ENCODE measurements at places on chromosomes 7 and 10.

GRCh38 chr10:13839030-13839429 is 252.3 kb downstream of the PRPF18 start:
- no peak for DNase-seq

- no peak for DNase-seq
Measured at GRCh38 chr7:50803359-50804337, 21.0 kb upstream of the GRB10 start.

GRCh38 chr7:106858618-106859532 is 6.2 kb upstream of the PIK3CG start:
- no peak for DNase-seq

GRCh38 chr10:44011603-44011981 is 362.9 kb upstream of the ZNF32 start:
- DNase-seq = no peak

GRCh38 chr10:33391611-33392465 is 57.4 kb upstream of the NRP1 start:
- no peak for DNase-seq

DNA sequence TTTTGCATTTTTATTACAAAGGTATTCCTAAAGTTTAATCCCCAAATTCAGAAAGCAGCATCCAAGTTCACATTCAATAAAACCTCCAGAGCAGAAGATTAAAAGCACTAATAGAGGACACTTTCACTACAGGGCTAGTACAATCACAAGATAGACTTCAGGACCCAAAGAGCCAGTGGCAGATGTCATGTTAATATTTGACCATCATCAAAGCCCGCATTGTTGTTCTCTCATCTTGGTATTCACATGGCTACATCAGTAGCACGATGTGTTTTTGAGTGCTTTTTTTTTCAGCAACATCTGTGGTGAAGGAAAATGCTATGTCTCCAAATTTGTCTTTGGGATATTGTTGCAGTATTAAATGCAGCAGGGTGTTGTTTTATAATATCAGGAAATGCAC is 134.3 kb downstream of the ARL4A start:
- no peak for DNase-seq

GRCh38 chr7:81462672-81463071 is 307.2 kb downstream of the HGF start:
- DNase-seq = no peak

- no peak for DNase-seq
Measured at GRCh38 chr10:133565441-133566294, at the start of gene SYCE1. SYCE1 (minus strand) TSS chr10:133565583; CDS start chr10:133565529, 54 bp downstream.

DNA sequence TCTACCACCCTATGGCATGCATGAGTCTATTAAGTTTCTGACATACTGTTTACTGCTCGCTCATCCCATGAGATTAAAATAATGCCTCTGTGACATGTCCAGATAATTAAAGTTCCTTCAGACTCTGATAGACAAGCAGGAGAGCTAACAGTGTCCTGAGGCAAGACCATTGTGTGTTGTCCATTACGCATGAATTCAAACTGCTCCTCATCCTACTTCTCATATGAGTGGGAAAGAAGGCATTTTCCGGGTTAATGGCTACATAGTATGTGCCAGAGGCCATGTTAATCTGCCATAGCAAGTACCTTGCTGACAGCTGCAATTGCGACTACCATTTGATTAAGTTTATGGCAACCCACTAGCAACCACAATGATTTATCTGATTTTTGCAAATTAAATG is 113.3 kb downstream of the GNAI1 start:
- DNase-seq = no peak

DNA sequence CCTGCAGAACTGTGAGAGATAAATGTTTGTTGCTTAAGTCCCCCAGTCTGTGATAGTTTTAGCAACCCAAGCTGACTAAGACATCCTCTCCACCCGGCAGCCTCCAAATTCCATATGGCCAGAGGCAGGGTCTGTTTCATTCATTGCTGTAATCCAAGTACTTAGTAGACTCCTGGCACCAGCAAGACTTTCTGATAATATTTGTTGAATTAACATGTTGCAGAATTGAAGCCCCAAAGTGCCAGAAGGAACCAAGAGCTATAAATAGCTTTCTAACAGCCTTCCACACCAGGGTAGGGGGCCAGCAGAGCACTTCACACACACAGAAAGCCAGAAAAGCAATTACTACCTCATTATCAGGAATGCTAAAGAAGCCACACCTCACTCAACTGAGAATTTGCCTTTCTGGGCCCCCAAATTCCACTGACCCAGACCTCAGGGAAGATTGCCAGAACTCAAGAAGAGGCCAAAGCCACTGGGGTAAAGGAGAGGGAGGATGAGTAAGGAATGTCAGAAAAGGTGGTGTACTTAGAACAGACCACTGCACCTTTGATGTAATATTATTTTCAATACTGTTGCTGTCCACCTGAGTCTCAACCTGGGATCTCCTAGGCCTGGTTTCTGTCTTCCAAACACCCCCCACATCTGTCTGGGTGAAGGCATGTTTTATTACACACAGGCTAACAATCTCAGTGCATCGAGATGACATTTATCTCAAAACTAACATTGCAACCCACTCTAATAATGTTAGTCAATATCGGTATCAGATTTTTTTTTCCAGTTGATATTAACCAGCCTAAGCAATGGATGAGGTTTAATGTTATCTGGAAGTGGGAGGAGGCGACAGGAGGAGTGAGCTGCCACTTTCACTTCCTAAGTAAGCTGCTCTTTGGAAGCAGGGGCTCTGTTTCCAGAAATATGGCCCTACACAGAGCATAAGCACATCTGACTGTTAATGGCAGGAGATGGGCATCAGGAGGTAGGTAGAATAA is 5.5 kb downstream of the NOD1 start:
- DNase-seq = no peak

GRCh38 chr7:84975586-84976185 is 211.2 kb downstream of the SEMA3D start:
- no peak for DNase-seq

DNA sequence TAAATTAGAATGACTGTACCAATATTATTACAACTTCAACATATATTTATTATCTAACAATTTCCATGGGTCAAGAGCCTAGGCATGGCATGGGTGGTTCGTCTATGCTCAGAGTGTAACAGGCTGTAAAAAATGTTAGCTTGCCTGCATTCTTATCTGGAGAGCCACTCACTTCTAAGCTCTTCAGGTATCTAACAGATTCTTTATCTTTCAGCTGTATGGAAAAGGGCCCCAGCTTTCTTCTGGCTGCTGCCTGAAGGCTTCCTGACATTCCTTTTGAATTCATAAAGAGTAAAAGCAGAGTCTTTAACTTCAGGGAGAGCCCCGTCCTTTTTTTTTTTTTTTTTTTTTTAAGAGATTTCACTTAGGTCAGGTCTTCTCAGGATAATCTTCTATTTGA is 648.8 kb downstream of the NXPH1 start:
- no peak for DNase-seq

DNA sequence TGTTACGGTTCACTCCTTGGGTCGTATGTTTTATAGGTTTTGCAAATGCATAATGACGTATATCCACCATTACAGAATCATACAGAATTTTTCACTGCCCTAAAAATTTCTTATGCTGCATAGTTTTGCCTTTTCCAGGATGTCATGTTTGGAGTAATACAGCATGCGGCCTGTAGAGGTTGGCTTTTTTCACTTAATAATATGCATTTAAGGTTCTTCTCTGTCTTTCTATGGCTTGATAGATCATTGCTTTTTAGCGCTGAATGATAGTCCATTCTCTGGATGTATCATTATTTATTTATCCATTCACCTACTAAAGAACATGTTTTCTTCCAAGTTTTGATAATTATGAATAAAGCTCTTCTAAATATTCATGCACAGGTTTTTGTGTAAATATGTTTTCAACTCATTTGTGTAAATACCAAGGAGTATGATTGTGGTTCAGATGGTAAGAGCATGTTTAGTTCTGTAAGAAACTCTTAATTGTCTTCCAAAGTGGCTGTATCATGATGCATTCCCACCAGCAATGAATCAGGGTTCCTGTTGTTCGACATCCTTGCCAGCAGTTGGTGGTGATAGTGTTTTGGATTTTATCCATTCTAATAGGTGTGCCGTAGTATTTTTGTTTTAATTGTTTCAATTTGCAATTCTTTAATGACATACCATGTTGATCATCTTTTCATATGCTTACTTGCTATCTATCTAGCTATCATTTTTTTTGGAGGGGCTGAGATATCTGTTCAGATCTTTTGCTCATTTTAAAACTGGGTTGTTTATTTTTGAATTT is 531.2 kb upstream of the GHITM start:
- DNase-seq = no peak

GRCh38 chr7:45670717-45671116 is 96.5 kb downstream of the ADCY1 start:
- no peak for DNase-seq

DNA sequence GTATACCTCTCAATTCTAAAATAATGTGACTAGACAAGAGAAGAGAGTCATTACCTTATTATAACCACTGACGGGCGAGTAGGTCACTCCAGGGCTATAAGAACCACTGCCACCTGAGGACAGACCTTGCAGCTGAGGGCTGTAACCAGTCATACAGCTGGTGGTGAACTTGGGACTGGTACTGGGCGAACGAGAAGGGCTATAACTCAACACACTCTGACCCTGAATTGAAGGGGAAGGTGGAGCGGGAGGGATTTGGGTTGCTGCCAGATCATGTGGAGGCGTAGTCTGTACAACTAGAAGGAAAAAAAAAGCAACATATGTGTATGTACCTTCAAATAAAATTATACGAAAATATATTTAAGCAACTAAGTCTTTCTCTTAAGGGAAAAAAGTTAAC is 3.4 kb downstream of the TMEM209 start:
- no peak for DNase-seq

GRCh38 chr7:82810558-82811259 is 352.0 kb downstream of the PCLO start:
- no peak for DNase-seq

DNA sequence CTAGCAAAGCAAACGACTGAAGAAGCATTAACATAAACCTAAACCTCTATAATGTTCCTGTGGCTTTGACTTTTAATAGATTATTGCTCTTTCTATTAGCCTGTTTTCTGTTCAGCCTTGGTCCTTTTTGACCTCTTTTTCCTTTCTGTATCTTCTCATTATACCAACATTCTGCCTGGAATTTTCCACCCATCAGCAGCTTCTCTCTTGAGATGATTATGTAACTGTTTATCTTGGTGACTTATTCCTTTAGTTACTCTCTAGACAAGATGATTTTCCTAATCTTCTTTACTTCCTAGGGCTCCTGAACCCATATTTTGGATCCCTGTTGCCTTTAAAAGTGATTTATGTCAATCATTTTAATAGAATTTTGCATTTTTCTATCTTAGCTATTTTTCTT is 81.1 kb downstream of the MYO3A start:
- no peak for DNase-seq

DNA sequence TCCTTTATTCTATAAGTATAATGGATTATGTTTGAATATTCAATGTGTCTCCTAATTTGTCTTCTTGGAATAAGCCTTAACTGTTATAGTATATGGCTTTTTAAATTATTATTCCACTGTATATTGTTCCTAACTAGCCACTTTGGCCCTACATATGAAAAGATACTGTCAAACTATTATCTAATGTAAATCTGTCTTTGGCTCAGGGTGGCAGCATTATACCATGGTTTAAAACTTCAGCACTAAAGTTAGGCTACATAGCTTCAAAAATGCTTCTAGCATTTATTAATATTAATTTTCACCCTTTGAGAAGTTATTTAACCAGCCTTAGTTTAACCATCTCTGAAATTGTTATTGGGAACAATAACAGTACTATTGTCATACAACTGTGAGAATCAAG is 543.1 kb upstream of the MBL2 start:
- DNase-seq = no peak

GRCh38 chr10:71268247-71268691 is 50.8 kb upstream of the SLC29A3 start:
- no peak for DNase-seq

DNA sequence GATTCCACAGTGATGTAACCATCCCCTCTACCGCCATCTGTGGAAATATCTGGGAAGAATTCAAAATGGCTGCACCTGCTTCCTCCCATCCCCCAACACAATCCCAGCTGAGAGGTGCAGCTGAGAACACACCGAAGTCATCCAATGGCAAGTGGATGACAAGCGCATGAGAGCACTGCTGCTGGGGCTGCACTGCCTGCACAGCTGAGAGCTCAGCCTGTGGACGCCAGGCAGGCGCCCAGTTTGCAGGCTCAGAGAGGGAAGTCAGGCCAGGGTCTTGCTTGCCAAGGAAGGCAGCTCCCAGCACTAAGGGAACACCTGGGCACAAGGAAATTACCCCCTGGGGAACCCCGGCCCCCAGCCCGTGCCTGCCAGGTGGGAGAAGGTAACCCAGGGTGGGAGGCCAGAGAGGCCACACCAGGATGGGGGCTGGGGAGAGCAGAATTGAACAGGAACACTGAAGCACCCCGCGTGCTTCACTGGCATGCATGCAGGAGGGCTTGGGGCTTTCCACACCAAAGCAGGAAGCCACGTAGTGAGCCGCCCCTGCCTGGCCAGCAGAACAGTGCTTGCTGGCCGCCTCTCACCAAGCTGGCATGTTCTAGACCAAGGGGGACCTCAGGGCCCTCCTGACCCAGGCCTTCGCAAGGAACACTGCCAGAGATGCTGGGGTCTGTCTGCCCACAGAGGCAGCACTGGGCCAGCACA is 46.2 kb downstream of the FAM53B start:
- no peak for DNase-seq

DNA sequence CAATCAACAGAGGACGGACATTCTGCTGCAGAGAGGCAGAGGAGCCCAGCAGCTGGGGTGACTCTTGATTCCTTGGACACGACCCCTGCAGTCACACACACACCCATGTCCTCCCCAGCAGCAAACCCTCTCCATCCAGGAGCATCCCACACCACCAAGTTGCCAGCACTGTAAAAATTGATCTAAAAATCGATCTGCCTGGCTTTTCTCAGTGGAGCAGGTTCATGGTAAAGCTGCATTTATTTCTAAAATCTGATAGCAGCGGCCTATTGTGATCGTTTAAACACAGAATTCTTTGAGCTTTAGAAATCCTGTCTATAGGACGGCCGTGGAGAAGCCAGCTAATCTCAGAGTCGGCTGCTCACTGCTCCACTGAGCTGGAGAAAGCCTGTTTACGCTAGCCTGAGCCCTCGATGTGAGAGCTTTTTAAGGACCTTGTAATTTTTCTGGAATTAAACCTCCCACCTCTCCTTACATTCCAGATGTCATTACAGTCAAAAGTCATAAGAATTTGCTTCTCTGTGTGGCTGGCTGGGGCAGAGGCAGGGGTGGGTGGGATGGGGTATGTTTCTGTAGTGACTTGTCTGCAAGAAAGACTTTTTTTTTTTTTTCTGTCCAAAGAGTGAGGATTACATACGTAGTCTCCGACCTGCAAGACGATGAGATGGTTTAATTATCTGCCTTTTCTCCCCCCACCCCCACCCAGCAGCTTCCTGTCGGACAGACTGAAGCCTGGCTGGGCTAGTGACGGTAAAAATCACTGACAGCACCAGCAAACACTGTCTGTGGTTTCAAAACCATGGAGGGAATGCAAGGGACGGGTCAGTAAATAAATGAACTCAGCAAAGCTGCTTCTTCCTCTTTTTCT is 31.6 kb downstream of the TRIM8 start:
- no peak for DNase-seq

Data from stimulated activated CD4-positive, alpha-beta T cell treated with anti-CD3 and anti-CD28 coated beads, Interleukin-12 subunit alpha, Interleukin-12 subunit beta, amount 100 ng/mL, for 48 hours (primary cell).